Fibroblast of skin of right biceps (primary cell): ENCODE measurements at places on chromosomes 7 and 10.

GRCh38 chr7:112986256-112987031 is 100.2 kb downstream of the GPR85 start:
- peak; percentile 71 for DNase-seq

GRCh38 chr10:99714446-99714845 is 17.5 kb downstream of the COX15 start:
- DNase-seq, result no peak

GRCh38 chr10:99880080-99880835 is 97.8 kb downstream of the ABCC2 start:
- DNase-seq, result no peak

DNA sequence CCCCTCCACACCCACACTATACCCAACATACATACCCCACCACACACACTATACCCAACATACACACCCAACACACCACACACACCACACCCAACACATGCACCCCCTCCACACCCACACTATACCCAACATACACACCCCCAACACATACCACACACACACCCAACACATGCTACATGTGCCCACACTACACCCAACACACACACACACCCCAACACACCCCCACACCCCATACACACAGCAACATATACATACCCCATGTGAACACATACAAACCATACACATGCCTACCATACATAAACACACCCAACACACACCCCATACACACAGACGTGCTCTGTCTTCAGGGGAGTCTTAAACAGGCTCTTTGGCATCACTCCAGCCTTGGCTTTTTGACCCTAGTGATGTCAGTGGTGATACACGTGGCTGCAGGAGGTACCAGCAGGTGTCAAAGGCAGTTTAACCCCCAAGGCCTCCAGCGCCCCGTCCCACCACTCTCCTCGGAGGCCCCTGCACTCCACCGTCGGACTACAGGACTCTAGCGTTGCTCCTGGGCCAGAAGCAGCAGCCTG is 73.4 kb downstream of the HIPK2 start:
- DNase-seq, result no peak
